CD4-positive, alpha-beta T cell treated with Interleukin-4 for 1 hour (primary cell): ENCODE measurements at places on chromosomes 13 and 19.

DNA sequence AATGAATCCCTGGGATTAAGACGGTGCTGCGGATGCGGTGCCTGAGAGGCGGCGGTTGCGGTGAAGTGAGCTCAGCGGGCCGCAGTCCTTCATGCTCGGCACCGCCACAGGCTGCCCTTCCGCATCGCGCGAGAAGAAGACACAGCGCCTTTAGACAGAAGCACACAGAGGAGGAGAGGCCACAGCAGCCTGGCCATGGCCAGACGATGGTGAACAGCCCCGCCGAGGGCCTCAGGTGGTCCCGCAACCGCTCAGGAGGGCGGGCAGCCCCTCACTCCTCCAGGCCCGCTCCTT, 459.2 kb downstream of the MYO16 start:
- DNase-seq = no peak

GRCh38 chr13:105518086-105518485, 1017.4 kb downstream of the EFNB2 start:
- no peak for DNase-seq

DNA sequence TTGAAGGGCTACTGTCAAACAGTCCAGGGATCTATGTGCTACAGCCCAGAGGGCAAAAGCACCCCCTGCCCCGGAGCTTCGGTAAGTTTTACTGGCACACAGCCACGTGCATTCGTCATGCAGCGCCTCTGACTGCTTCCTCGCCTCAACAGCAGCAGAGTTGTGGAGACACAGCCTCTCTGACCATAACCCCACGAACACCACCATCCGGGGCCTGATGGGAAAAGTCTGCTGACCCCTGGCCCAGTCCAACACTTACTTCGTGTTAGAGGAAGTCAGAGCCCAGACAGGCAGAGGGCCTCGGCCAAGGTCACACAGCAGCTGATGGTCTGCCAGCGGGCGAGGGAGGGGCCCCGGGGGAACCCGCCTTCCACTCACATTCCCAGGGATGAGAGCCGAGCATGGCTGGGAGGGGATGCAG, 5.1 kb downstream of the CBARP start:
- no peak for DNase-seq

DNA sequence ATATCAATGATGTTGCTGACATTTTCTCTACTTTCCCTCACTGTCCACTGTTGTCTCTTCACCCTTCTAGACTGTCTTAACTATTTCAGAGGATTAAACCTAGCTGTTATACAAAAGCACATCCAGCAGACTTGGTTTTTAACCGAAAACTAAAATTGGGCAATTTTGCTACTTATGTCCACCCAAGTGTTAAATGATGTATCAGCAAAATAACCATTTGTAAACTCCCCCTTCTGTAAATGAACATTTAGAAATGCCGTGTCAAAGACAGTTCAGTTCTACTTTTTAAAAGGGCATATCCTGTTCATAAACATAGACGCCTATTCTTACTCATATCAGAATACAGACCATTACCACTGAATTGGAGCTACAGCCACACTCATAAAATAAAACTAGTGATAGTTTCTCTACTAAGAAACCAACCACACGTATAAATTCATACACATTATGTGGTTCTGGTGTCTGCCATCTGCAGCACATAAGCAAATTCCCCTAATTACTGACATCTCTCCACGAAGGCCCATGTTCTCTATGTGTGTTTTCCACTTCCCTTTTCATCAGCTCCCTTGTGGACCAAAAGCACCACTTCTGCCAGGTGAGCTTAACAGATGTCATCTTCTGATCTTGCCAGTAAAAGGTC, 1091.8 kb downstream of the PCDH9 start:
- DNase-seq = peak; percentile 12

GRCh38 chr13:48653472-48653939, at the start of gene CYSLTR2:
TSS of gene CYSLTR2 (plus strand) at chr13:48653929. CDS start at chr13:48706818, 52,889 bp downstream.
- DNase-seq = peak; percentile 68

GRCh38 chr13:99203601-99204579, 3.2 kb downstream of the UBAC2 start:
- DNase-seq = no peak

GRCh38 chr13:43830497-43830881, 43.7 kb upstream of the ENOX1 start:
- DNase-seq = no peak

- no peak for DNase-seq
Observed at GRCh38 chr13:32905063-32905863, 111.0 kb upstream of the KL start.

GRCh38 chr13:21014502-21015170, 46.8 kb downstream of the LATS2 start:
- DNase-seq = no peak

DNA sequence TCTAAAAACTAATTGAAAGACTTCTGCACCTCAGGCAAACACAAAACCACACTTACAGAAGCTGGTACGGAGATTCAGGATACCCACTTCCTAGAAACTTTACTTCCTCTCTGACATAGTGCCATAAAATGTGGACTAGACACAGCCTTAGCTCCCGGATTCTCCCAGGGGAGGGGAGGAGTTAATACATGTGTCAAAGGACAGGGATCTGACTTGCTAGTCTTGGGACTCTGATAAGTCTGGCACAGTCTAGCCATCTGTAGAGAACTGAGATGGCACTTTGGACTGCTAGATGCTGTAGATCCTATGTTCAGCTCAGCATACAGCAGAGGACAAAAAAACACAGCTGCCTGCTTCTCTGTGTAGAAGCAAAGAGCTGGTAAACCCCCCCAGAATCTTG, 769.8 kb upstream of the MIR17HG start:
- DNase-seq = no peak

DNA sequence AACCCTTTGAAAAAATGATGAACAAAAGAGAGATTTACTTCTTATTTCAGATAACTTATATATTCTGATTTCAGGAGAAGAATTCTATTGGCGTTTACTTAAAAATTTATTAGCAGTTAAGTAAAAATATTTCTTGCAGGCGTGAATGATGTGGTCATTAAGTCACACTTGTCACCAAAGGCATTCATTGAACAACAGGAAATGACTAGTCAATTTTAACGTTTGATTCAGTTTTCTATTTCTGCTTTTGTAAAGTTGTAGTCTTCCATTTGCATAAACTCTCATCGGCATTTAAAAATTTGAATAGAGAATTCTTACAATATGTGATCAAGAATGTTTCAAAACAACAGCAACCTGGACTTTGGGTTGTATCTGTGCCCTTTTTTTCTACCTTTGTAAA, 83.4 kb downstream of the GPR12 start:
- DNase-seq = no peak

DNA sequence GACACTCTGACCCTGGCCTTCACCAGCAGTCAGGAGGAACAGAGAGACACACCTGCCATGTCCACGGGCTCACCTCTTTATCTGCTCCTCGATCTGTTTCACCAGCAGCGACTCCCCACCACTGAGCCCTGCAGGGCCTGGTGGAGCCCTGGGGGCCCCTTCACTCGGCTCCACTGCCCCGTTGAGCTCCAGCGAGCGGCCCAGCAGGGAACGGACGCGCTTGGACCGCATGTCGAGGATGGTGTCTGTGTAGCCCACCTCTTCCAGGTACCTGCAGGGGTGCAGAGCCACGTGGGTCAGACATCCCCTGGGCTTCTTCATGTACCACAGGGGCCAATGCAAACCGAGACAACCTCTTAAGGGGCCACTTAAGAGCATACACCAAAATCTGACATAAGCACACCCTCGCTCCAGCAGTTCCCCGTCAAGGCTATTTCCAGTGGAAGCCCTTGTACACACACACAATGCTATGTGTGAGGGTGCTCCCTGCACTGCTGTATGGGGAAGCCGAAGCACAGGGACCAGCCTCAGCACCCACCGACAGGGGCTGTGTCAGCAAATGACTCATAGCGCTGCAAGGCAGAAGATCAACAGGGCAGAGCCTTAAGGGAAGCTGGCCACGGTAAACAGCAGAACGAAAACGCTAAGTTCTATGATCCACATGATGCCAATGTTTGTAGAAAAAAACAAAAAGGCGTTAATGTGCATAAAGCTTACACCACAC, 12.7 kb upstream of the FKRP start:
- DNase-seq = peak; percentile 71

- peak; percentile 66 for DNase-seq
Observed at GRCh38 chr13:27359199-27359821, 65.1 kb upstream of the GTF3A start.

- no peak for DNase-seq
Observed at GRCh38 chr13:85709072-85709471, 90.1 kb downstream of the SLITRK6 start.

- no peak for DNase-seq
Observed at GRCh38 chr19:17575871-17576757, 20.7 kb downstream of the COLGALT1 start.

DNA sequence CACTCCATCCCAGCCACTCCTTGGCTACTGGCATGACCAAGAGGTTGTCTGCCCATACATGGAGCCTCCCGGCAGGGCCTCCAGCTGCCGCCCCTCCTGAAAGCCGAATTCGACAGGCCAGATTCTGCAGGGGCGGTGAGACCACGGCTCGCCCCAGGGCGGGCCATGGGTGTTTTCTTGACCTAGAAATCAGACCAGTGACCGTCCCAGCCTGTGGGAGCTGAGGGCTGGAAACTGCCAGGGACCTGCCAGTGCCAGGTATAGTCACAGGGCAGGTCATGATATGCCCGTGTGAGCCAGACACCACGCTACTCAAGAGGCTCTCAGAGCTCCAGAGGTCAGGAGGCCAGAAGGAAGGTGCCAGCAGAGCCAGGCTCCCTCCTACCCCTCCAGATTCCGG, 16.8 kb downstream of the DAPK3 start:
- no peak for DNase-seq

DNA sequence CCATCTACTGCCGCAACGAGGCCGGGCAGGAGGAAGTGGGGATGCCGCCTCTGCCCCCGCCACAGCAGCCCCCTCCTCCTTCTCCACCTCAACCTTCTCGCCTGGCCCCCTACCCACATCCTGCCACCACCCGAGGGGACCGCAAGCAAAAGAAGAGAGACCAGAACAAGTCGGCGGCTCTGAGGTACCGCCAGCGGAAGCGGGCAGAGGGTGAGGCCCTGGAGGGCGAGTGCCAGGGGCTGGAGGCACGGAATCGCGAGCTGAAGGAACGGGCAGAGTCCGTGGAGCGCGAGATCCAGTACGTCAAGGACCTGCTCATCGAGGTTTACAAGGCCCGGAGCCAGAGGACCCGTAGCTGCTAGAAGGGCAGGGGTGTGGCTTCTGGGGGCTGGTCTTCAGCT, 3.4 kb upstream of the NUP62 start:
- DNase-seq = peak; percentile 49

GRCh38 chr19:34667349-34668076, 9.4 kb downstream of the SCGB2B2 start:
- peak; percentile 30 for DNase-seq

DNA sequence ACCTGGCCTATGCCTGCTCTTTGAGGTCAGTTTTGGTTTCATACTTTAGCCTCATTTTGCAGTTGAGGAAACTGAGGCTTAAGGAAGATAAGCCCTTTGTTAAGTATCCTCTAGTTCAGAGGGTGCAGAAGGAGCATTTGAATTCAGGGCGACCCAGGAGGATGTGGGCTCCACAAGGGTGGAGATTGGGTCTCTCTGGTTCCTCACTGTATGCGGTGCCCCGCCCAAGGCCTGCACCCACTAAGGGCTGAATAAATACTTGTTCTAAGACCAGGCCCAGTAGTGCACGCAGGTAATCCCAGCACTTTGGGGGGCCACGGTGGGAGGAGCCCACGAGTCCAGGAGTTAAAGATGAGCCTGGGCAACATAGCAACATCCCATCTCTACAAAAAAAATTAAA, 768 bp upstream of the SLC44A2 start:
- peak; percentile 19 for DNase-seq

- DNase-seq = no peak
Observed at GRCh38 chr13:51278426-51279130, 56.4 kb downstream of the FAM124A start.

- DNase-seq = peak; percentile 50
Observed at GRCh38 chr19:8017808-8018207, 12.4 kb upstream of the ELAVL1 start.

- no peak for DNase-seq
Observed at GRCh38 chr19:1365319-1366269, 18.1 kb upstream of the NDUFS7 start.

GRCh38 chr13:65314008-65314407, 1916.1 kb downstream of the PCDH9 start:
- DNase-seq = no peak
